WTC11 (cell line): ENCODE measurements at places on chromosomes 2 and 18. TPM values are rescaled to one million over a fixed set of nuclear protein-coding genes. Genes with fewer than 3 reads are reported as not detected.
A peak's percentile ranks its signal among the peaks of the same experiment; 100 is the strongest.

PMAIP1 gene
- total RNA-seq = 152 to 162 TPM (median 161 TPM) in 3 replicates

- no peak for DNase-seq
- peaks cover 25% of the 10 kb centered on the region for H3K36me3 ChIP-seq
- peaks cover 59% of the 10 kb centered on the region for H3K4me1 ChIP-seq
- peak overlapping the region; percentile 19 for H3K4me3 ChIP-seq
- H3K27me3 ChIP-seq = no peaks in the 10 kb centered on the region
- peak overlapping the region; percentile 75 for H3K27ac ChIP-seq
Measured at GRCh38 chr18:51049137-51049536, 19.1 kb downstream of the SMAD4 start.

DNA sequence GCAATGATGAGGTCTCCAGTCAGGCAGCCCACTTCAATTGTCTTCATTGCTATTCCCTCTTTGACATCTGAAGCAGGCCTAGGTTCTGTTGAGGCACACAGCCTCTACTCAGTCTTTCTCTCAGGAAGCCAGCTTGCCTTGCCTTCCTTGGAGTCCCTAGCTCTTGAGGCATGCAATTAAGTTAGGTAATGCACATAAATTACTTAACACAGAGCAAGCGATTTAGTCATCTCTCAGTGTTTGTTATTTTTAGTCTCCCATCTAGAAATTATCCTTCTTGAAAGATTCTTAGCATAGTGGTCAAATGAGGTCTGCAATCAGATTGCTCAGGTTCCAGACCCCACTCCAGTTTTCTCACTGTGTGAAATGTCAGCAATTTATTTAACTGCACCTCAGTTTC lies 32.0 kb downstream of the SULT1C4 start:
- no peaks in the 10 kb centered on the region; the same call in 1 of the 2 replicates for H3K27me3 ChIP-seq
- H3K4me1 ChIP-seq = peaks cover 8% of the 10 kb centered on the region
- H3K36me3 ChIP-seq = peaks cover 17% of the 10 kb centered on the region
- DNase-seq = no peak

DNA sequence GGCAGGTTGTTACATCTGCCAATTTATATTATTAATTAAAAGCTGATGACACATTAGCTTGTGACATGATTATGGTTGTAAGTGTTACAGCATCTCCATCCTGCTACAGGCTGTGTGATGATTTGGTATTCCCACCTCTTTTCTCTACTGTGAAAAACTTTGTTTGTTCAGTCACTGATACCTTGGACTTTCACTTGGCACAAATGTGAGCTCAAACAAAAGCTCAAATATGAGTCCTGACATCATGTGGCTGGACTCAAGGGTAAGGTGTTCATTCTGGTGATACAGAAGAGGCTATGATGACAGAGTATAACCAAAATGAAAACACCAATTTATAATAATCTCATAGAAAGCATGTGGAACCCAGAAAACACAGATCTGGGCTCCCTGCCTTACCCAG lies 11.4 kb upstream of the IL36A start:
- 0 out of 2 replicates have a peak, but pooled peaks cover 3% of the 10 kb centered on the region for H3K36me3 ChIP-seq
- no peak for DNase-seq
- H3K4me1 ChIP-seq = no peaks in the 10 kb centered on the region
- H3K27ac ChIP-seq = no peak overlapping the region

CNOT9 gene
- 61.9 to 67.0 TPM (median 62.6 TPM) in 3 replicates for total RNA-seq
